BJ (cell line): ENCODE measurements at places on chromosomes 4 and X.

DNA sequence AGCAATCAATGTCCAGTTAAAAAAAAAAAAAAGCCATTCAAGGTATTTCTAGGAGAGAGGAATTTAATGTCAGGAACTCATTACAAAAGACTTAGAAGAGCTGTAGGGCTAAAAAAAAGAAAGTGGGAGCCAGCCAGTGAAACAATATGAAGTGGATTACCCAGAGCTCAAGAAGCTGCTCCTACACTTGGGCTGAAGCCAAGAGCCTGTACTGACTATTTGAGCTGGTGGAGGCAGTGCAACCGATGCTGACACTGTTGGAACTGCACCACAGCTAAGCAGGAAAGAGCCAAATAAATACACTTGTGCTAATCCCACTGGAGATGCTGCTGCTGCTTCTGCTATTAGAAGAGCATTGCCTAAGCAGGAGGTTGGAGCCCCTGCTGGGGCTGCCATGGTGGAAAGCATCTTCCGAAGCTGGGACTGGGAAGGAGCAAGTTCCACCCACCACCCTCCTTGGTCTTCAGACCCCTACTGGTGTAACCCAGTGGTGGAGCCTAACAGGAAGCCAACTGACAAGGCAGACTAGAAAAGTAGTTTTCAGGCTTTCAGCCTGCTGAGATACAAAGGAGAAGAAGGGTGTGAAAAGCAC, 65.4 kb downstream of the CXXC4 start:
- DNase-seq = no peak

DNA sequence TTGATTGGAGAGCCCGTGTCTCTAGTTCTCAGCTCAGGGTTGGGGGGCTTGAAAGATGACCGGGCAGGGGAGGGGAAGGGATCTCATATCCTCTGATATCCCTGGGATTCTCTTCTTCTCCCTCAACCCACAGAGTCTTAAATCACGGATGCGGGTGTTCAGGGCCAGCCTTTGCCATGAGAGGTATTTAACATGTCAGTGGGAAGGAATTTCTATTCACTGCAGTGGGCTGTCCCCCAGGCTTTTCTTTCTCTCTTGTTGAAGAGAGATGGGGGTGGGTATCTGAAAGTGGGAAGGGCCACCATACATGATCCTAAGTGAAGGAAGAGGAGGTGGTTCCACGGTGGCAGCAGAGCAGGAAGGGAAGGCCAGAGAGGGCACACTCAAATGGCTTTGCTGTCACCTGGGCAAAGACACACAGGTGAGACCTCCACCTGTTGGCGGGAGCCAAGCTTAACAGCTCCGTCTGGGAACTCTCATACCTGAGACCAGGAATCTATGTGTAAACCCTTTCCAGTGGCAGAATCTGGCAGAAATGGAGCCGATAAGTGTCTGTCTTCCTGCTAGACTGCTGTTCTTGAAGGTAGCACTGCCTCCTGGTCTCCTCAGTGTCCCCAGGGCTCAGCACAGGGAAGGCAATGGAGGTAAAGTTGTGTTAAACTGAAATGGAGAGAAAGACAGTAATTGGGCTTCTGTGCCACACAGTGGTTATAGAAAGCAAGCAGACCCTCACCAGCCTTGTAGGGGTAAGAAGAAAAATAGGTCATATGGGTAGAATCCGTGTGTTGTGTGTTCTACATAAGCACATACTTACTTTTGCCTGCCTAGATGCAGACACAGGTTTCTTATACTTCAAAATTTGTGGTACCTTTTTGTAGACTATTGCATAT, 49.4 kb downstream of the RHOH start:
- DNase-seq = no peak

GRCh38 chrX:55480390-55481062, 9.1 kb downstream of the USP51 start:
- no peak for DNase-seq

- DNase-seq = no peak
Observed at GRCh38 chr4:4641661-4642495, 100.0 kb upstream of the STX18 start.

- no peak for DNase-seq
Observed at GRCh38 chr4:26864899-26865298, 4.3 kb downstream of the STIM2 start.

GRCh38 chr4:171928336-171928735, 115.1 kb downstream of the GALNTL6 start:
- no peak for DNase-seq

DNA sequence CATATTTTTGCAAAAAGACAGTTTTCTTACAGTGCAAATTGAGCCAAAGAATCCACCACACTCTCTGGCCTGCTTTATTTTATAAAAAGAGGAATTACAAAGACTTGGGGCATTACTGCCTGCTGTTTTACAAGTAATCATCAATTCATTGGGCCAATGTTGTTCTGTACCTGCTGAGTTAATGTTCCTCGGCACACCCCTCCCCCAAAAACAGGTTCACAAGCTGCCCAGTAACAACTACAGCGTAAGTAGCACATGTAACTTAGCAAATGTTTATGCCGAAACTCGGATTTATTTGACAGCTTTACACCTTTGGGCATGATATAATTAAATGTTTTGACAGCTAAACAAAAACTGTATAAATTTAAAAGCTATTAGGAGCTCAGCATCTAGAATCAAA, 214.6 kb upstream of the MAB21L2 start:
- no peak for DNase-seq

DNA sequence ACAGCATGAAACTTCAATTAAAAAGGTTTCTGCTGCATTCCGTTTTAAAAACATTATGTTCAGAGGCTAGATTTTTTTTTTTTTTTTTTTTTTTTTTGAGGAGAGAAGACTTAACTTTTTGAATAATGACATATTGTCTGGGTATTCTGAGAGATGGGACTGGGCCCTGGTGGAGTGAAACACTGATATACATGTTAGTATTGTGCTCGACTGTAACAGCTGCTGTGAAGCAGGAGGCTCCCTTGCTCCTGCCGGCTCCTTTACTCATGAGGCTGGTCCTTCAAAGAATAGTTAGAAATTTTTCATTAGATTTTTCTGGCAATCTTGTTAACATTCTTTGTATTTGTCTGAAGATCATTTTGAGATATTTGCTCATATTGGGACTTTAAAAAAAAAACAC, 73.3 kb downstream of the TMEM131L start:
- DNase-seq = no peak

DNA sequence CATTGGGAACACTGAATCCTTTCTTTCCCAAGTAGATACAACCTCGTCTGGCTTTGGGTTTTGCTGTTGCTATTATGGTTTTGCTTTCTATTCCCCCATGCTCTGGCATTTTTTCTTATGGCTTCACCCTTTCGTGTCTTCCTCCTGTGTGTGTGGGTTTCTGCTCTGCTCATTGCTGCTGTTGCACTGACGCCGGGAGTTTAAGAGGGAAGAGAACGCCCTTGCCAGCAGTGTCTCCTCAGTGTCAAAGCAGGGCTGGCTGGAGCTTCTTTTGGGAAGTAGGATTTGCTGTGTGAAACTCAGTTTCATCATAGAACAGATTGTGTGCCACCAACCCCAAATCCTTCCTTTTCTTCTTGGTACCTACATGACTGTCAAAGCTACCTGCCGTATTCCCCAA, 63.7 kb downstream of the CLDN22 start:
- DNase-seq = no peak

DNA sequence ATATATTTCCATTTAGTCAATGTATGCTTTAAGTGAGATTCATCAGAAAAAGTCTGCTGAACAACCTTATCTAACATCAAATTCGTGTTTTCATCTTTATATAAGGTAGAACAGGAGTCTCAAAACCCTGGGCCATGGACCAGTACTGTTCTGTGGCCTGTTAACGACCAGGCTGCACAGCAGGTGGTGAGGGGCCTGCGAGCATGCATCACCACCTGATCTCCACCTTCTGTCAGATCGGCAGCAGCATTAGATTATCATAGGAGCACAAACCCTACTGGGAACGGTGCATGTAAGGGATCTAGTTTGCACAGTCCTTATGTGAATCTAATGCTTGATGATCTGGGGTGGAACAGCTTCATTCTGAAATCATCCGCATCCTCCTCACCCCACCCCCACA, 3.2 kb downstream of the CTSO start:
- DNase-seq = no peak

DNA sequence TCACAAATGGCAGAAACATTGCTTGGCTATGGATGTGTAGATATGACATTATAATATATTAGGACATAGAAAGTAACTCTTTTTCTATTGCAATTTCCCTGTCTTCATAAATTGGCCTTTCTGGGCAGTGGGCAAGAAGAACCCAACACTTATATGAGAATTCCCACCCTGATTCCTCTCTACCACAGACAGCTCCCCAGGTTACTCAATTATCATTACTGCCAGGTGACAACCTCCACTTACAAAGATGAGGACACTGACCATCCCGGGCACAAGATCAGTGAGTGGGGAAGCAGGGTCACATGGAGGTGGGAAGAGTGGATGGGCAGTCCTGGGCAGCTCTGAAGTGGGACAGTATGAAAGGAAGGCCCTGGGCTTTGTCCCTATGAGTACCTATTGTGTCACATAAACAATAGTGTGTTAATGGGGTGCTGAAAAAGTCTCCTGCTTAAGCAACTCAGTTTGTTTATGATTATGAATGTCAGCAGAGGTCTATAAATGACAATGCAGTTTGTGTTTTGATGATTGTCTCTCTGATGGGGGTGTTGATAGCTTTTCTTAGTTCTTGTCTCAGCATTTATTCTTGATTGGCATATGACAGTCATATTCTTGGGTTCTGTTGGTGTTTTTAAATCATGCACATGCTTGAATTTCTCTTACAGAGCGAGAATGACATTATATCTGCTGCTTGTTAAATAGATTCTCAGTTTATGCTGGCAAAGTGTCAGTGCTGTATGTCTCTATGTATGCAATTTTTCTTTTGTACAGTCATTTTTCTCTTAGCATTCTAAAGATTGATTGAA, 99.9 kb downstream of the SLIT2 start:
- no peak for DNase-seq
